ENCODE measurements at places on chromosomes 4 and X. TPM values are rescaled to one million over a fixed set of nuclear protein-coding genes. Genes with fewer than 3 reads are reported as not detected.
A peak's percentile ranks its signal among the peaks of the same experiment; 100 is the strongest.

The UBE2K gene
- 87.5 TPM for total RNA-seq

The XK gene
- 0.07 TPM for total RNA-seq

The PHEX gene
- total RNA-seq, result 1.1 TPM

The MAGEB2 gene
- not detected for total RNA-seq

The ODAPH gene
- total RNA-seq, result not detected

The PASD1 gene
- not detected for total RNA-seq

The BEX1 gene
- 6.0 TPM for total RNA-seq

The MRPL1 gene
- total RNA-seq, result 22.5 TPM

The PPEF1 gene
- total RNA-seq, result 0.33 TPM

The SNCA gene
- 3.9 TPM for total RNA-seq

The PRICKLE3 gene
- total RNA-seq, result 8.2 TPM

The AFF2 gene
- 11.8 TPM for total RNA-seq

The EMCN gene
- not detected for total RNA-seq

The MAOA gene
- total RNA-seq, result 3.4 TPM

The MAGEH1 gene
- 25.7 TPM for total RNA-seq

The CPE gene
- 269 TPM for total RNA-seq

- H3K4me3 ChIP-seq, result no peak overlapping the region
- H3K27ac ChIP-seq, result no peak overlapping the region
- H3K27me3 ChIP-seq, result peaks cover 6% of the 10 kb centered on the region
- H3K4me1 ChIP-seq, result no peaks in the 10 kb centered on the region
Observed at GRCh38 chr4:161393602-161394001, 770.2 kb downstream of the FSTL5 start.

- no peak overlapping the region for H3K4me3 ChIP-seq
- H3K36me3 ChIP-seq, result no peaks in the 10 kb centered on the region
- H3K4me1 ChIP-seq, result no peaks in the 10 kb centered on the region
- H3K27me3 ChIP-seq, result no peaks in the 10 kb centered on the region
Observed at GRCh38 chrX:118928151-118928550, 46.3 kb upstream of the LONRF3 start.

DNA sequence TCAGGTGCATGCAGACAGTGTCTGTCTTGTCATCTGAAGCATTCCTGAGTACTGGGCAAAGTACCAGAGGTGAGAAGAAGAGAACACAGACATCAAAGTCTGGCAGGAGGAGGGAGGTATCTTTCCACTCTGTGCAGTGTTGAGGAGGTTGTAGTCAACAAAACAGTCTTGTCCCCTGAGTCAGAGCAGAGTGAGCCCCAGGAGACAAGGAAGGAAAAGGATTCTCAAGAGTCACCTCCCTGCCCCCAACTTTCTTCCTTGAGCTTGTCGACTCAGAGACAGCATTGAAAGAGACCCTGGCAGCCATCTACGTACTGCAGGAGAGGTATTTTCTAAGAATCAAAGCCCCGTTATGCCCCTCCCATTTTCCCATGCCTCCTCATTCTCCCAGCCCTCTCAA, 4.4 kb upstream of the SRPX start:
- H3K4me1 ChIP-seq, result peaks cover 16% of the 10 kb centered on the region
- no peak overlapping the region for H3K27ac ChIP-seq
- H3K27me3 ChIP-seq, result no peaks in the 10 kb centered on the region
- no peak overlapping the region for H3K4me3 ChIP-seq
- H3K36me3 ChIP-seq, result no peaks in the 10 kb centered on the region

DNA sequence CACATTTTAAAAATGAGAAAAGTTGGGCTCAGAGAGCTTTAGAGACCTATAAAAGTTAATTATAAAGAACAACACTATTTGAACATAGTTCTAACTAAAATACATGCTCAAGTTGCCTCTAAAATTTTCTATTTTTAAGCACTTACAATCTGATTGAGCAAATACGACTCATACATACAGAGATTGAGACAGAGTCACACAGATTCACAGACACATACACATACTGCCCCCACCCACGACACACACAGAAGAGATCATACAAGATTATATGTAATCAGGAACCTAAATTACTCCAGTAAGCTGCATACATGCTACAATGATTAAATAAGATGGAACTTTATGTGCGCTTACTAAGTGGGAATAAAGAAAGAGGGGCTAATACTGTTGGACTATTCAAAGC, 2.7 kb upstream of the ASB5 start:
- H3K4me1 ChIP-seq, result peaks cover 56% of the 10 kb centered on the region
- no peak for DNase-seq
- H3K4me3 ChIP-seq, result no peak overlapping the region
- H3K27me3 ChIP-seq, result no peaks in the 10 kb centered on the region

GRCh38 chrX:20393944-20394343, 127.2 kb upstream of the RPS6KA3 start:
- H3K4me3 ChIP-seq, result no peak overlapping the region
- H3K4me1 ChIP-seq, result no peaks in the 10 kb centered on the region
- DNase-seq, result no peak

- no peak overlapping the region for H3K4me3 ChIP-seq
- no peaks in the 10 kb centered on the region for H3K27me3 ChIP-seq
- no peak overlapping the region for H3K27ac ChIP-seq
- H3K4me1 ChIP-seq, result no peaks in the 10 kb centered on the region
- peaks cover 14% of the 10 kb centered on the region for H3K36me3 ChIP-seq
- DNase-seq, result no peak
Observed at GRCh38 chr4:139692309-139693012, 26.8 kb downstream of the MGST2 start.

- no peak overlapping the region for H3K4me3 ChIP-seq
- H3K36me3 ChIP-seq, result peaks cover 2% of the 10 kb centered on the region
- DNase-seq, result no peak
- no peak overlapping the region for H3K27ac ChIP-seq
- H3K27me3 ChIP-seq, result no peaks in the 10 kb centered on the region
Observed at GRCh38 chrX:14832586-14832985, 40.3 kb downstream of the FANCB start.

DNA sequence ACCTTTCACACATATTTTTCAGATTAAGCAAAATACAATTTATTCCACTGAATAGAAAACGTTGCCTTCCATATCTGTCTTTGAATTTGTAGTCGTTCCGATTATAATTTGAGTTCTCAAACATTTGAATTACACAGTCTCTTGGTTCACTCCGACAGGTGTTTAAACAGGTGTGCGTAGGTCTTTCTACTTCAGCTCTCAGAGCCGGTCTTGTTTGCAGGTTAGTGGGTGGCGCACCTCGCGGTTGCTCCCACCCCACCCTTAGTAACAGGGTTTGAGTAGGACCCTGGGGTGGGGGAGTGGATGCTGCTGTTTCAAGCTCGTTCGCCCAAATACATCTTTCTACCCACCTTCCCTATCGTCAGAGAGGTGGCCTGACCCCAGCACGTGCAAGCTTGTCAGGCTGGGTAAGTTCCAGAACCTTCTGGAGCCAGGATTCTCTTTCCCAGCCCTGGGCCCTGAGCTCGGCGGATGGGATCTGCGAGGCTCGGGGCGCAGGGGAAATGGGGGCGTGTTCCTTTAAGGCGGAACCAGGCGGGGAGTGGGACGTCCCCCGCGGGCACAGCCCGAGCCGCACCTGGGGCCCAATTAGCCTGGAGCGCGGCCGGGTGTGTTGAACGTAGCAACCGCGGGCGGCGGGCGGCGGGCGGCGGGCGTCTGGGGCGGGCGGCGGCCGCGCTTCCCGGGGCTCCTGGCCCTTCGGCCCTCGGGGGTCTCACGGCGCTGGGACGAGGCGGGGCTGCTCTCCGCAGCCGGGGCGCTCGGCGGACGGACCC, at the start of gene FAM149A:
FAM149A (plus strand) TSS at position 591 of the 776 bp plus-strand sequence.
- DNase-seq, result no peak
- peaks cover 8% of the 10 kb centered on the region for H3K4me1 ChIP-seq
- H3K27me3 ChIP-seq, result peaks cover 14% of the 10 kb centered on the region
- H3K36me3 ChIP-seq, result peaks cover 2% of the 10 kb centered on the region
- H3K4me3 ChIP-seq, result peak within 1 kb of the TSS; percentile 66
- no peak within 1 kb of the TSS for H3K27ac ChIP-seq

DNA sequence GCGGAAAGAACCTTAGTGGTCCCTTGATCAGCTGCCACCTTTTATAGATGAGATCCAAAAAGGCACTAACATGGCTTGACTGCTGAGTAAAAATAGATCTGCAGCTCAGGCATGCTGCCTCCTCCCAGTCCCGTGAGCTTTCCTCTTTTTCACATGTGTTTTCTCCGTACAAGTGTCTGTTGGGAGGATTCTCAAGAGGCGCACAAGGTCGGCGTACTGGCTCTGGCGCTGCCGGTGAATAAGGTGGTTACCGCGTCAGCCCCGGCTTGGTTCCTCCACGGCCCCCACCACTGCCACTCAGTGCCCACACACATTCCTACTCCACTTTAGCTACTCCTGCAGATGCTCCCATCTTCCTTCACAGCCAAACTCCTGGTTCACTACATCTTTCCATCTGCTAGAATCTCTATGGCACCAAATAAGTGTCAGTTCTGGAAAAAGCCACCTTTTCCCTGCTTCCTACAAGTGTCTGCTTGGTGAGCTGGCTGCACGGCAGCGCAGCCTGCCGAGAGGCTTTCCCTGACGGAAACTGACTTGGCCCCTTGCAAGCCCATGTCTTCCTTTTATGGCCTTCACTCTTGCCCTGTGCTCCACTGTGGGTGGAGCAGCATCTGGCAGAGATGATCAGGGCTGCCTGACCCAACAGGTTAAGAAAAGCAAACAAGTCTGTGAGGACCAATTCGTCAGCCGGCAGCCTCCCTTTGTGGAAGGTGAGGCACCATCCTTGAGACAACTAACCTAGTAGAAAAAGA, 99.8 kb downstream of the KLHL8 start:
- H3K27ac ChIP-seq, result peak overlapping the region; percentile 74
- peaks cover 5% of the 10 kb centered on the region for H3K36me3 ChIP-seq
- peaks cover 87% of the 10 kb centered on the region for H3K4me1 ChIP-seq
- peak overlapping the region; percentile 44 for H3K4me3 ChIP-seq
- H3K27me3 ChIP-seq, result no peaks in the 10 kb centered on the region
- no peak for DNase-seq

- H3K36me3 ChIP-seq, result no peaks in the 10 kb centered on the region
- no peaks in the 10 kb centered on the region for H3K27me3 ChIP-seq
- no peak for DNase-seq
- no peak overlapping the region for H3K27ac ChIP-seq
- H3K4me3 ChIP-seq, result no peak overlapping the region
Observed at GRCh38 chr4:107603430-107603829, 116.6 kb downstream of the PAPSS1 start.

DNA sequence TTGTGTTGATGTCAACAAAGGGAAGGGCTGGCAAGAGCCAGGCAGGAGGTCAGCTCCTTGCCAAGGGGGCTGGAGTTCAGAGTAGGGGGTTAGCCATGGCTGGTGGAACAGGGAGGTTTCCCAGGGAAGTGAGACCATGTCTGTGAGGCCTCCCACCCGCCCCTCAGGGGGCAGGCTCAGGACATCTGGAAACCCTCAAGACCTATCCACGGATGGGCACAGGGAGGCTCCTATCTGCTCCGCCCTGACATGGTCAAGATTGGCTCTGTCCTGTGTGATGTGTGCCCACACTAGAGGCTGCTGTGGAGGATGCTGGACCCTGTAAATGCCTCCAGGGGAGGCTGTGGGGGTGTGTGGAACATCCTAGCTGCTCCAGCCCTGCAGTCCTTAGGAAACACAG, 8.0 kb upstream of the TMEM185A start:
- H3K36me3 ChIP-seq, result no peaks in the 10 kb centered on the region
- no peak overlapping the region for H3K27ac ChIP-seq
- H3K4me3 ChIP-seq, result no peak overlapping the region

- peaks cover 2% of the 10 kb centered on the region for H3K36me3 ChIP-seq
- DNase-seq, result peak; percentile 80
- H3K4me3 ChIP-seq, result no peak overlapping the region
- H3K27me3 ChIP-seq, result no peaks in the 10 kb centered on the region
Observed at GRCh38 chr4:1685235-1686150, 1.4 kb upstream of the FAM53A start.

- H3K27me3 ChIP-seq, result no peaks in the 10 kb centered on the region
- no peak overlapping the region for H3K4me3 ChIP-seq
- DNase-seq, result no peak
- H3K27ac ChIP-seq, result no peak overlapping the region
- H3K4me1 ChIP-seq, result peaks cover 14% of the 10 kb centered on the region
- no peaks in the 10 kb centered on the region for H3K36me3 ChIP-seq
Observed at GRCh38 chr4:155543126-155543765, 123.4 kb upstream of the GUCY1A1 start.

- H3K36me3 ChIP-seq, result no peaks in the 10 kb centered on the region
- H3K4me3 ChIP-seq, result no peak overlapping the region
- no peak for DNase-seq
- peaks cover 3% of the 10 kb centered on the region for H3K27me3 ChIP-seq
Observed at GRCh38 chr4:92992758-92993157, 689.0 kb downstream of the GRID2 start.

DNA sequence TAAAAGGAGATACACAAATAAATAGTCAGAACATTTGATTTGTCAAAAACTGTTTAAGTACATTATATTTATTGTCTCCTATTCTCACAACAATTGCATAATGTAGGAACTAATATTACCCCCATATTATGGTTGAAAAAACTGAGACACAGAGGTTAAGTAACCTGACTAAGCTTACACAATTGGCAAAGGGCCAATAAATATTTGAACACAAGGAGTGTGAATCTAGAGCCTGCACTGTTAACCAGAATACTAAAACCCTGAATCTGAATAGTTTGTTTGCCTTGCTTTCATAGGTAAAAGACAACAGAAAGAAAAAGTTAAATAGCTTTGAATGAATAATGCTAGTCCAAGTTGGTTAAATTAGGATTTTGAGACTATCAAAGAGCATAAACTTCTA, 55.2 kb downstream of the IL13RA2 start:
- DNase-seq, result no peak
- H3K4me1 ChIP-seq, result no peaks in the 10 kb centered on the region
- no peak overlapping the region for H3K4me3 ChIP-seq
- H3K27ac ChIP-seq, result no peak overlapping the region
- no peaks in the 10 kb centered on the region for H3K36me3 ChIP-seq

GRCh38 chr4:69909195-69909594, 21.7 kb upstream of the CSN1S1 start:
- peaks cover 3% of the 10 kb centered on the region for H3K4me1 ChIP-seq
- DNase-seq, result no peak
- peaks cover 5% of the 10 kb centered on the region for H3K27me3 ChIP-seq
- no peaks in the 10 kb centered on the region for H3K36me3 ChIP-seq
- no peak overlapping the region for H3K27ac ChIP-seq
